ENCODE measurements at places on chromosomes 12 and 14. TPM values are rescaled to one million over a fixed set of nuclear protein-coding genes. Genes with fewer than 3 reads are reported as not detected.

- no peak for DNase-seq
Measured at GRCh38 chr12:6768990-6769389, 2.8 kb downstream of the PTMS start.

- DNase-seq = no peak
Measured at GRCh38 chr12:64739778-64740177, 19.4 kb downstream of the GNS start.

GRCh38 chr14:23406244-23406643 is 1.8 kb downstream of the MYH6 start:
- no peak for DNase-seq

GPX2 gene
- polyA plus RNA-seq = 0.55 TPM

DNA sequence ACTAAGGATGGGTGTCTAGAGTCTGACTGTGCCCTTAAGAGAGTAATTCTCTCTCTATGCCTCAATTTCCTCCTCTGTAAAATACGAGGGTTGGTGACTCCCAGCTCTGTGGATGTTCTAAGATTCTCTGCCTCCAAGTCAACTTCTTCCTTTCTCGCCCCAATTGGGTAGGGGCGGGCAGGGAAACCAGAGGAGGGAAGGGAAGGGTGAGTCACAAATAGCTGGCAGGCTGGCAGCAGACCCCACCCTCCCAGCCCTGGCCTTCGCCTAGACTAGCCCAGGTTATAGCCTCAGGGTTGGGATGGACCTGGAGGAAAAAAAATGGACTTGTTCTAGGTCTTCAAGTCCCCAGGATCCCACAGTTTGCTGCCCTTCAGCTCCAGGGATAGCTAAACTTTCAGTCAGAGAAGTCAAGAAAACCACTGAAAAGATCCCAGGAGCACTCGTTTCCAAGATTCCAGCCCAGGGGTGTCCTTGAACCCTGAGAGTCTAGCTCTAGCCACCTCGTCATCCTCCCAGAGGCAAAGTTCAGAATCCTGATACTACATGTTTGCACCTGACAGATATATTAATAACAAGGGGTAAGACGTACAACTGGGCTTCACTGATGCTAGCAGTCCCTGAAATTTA is 2.3 kb downstream of the DGKA start:
- DNase-seq = no peak

- no peak for DNase-seq
Measured at GRCh38 chr12:1435456-1435855, 158.9 kb downstream of the FBXL14 start.

DNA sequence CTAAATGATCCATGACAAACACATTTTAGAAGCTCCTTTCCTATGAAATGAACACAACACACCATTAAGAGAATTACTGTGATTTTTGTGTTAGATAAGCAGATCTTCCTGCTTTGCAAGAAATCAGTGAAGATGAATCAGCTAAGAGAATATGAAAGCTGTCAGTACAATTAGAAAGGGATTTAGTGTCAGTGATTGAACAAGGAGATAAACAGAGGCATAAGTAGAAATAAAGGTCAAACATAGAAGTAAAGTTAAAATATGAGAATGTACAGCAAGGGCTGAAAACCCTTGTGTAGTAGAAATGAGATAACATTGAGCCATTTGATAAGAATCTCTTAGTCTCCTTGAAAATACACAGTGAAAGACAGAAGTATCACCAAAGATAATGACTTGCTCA is 21.4 kb upstream of the SLC16A7 start:
- no peak for DNase-seq

GRCh38 chr12:118581371-118581770 is 205.0 kb downstream of the SUDS3 start:
- no peak for DNase-seq

PKP2 gene
- polyA plus RNA-seq = 23.2 TPM

DNA sequence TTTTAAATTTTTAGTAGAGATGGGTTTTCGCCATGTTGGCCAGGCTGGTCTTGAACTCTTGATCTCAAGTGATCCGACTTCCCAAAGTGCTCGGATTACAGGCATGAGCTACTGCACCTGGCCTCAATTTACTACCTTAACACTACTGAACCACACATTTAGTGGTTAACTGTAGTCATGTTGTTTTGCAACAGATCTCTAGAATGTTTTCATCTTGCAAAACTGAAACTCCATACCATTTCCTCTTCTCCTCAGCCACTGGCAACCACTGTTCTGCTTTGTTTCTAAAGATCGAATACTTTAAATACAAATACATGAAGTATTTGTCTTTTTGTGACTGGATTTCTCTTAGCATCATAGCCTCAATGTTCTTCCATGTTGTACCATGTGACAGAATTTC is 15.4 kb upstream of the SMCO2 start:
- no peak for DNase-seq

DHH gene
- 0.44 TPM for polyA plus RNA-seq

DNA sequence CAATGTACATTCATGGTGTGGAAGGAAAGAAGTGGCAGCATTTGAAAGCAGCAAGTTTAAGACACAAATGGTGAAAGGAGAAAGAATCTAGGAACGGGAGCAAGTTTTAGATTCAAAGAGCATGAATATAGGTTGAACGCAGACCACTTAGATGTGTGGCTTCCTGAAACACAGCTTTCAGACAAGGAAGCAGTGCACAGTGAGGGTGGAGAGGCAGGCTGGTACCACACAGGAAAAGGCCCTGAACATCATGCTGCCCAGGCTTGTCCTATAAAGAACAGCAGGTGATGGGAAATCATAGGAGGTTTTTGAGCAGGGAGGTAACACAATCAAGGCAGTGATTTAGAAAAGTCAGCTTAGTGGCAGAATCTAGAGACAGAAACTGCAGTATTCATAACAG is 35.6 kb downstream of the GNS start:
- DNase-seq = no peak

FCF1 gene
- polyA plus RNA-seq = 65.3 TPM

LYZ gene
- 21.6 TPM for polyA plus RNA-seq

FGD6 gene
- 11.8 TPM for polyA plus RNA-seq

DNA sequence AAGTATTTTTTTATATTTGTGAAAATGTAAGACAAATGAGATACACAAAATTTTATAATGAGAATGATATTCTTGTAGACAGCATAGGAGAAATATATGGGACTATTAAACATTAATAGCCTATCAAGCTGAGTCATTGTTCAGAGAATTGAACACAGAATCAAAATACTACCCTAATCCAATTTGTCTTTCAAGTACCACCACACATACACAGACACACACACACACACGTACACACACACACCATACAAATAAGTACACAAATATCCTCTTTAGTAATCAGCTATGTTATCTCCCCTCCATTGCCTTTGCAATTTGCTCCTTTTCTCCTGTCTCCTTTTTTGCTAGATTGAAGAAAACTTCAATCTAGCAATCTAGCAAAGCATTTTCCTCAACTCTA is 499.3 kb downstream of the FOXG1 start:
- DNase-seq = no peak
